NCI-H1436 treated with DMSO at 0.1 percent for 48 hours (cell line): ENCODE measurements at places on chromosomes 4 and X.

DNA sequence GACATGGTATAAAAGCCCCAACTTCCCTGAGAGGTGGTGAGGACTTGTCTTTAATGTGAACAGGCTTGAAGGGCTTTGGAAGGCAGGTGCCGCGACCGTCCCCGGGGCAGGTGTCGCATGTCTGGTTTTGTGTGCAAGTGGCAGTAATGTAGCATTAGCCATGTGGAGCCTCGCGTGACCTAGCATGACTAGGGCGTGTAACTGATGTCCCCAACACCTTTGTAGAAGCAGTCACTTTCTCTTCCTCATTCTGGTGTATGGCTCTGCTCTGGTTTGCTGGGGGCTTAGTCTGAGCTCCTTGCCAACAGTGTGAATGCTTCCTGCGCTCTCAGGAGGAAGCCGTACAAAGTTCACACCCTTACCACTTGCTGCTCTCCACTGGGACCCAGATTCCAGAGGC is 145.7 kb downstream of the AMMECR1 start:
- no peak for DNase-seq

DNA sequence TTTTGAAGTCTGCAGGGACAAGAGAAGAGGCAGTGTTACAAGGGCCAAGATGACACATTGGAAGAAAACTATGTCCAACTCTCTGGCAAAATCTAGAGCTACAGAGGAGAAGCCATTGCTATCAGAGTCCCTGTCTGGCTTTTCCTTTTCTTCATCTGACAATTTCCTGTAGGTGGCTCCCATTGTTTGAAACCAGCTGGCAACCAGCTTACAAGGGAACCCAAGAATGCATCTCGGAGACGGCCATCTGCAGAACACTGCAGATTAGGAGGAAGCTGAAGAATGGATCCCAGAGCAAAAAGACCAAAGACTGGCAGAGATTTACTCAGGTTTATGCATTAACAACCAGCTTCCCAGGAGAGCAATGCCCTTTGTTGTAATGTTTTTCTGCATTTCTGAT is 216.2 kb upstream of the CTSO start:
- DNase-seq = no peak

GRCh38 chrX:107894038-107894437 is 68.4 kb downstream of the MID2 start:
- no peak for DNase-seq

- DNase-seq = no peak
Measured at GRCh38 chr4:168551211-168551610, 54.4 kb downstream of the PALLD start.

DNA sequence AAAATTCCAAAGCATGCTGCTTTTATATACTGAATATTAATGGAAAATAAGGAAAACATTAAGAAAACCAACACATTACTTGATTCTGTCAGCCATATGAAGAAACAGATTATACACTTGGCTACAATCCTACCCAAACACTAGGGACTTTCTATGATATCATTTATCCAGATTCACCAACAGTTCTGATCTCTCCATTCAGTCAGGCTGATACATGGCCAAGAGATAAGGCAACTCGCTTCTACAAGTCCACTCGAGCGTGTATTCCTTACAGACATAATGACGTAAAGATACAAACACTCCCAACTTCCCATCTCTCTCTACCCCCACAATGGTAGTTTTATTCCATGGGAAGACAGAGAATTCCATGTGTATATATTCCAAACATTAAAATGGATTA is 44.5 kb downstream of the NEK1 start:
- DNase-seq = no peak

- no peak for DNase-seq
Measured at GRCh38 chr4:145937971-145938611, 532 bp downstream of the ZNF827 start.

- no peak for DNase-seq
Measured at GRCh38 chr4:162699629-162700028, 467.1 kb downstream of the NAF1 start.

GRCh38 chr4:54660591-54660990 is 2.8 kb downstream of the KIT start:
- no peak for DNase-seq

- no peak for DNase-seq
Measured at GRCh38 chr4:135325264-135325663, 1123.7 kb upstream of the PABPC4L start.

- no peak for DNase-seq
Measured at GRCh38 chr4:112284662-112285411, 867 bp downstream of the TIFA start.

DNA sequence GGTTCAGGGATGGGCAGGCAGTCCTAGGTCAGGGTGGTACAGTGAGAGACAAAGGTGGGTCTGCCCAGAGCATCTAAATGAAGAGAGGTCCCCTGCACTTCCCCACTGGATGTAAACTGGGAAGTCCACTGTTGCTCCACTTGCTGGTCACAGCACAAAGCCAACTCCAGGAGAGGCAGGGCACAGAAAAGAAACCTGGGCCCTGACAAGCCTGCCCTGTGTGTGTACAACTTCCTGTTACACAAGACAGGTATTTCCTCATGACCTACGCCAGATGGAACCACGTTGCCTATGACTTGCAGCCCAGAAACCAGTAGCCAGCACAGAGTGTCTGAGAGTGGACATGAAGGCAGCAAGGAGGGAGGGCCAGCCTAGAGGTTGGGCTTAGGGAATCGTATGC is 161.8 kb downstream of the SH3KBP1 start:
- DNase-seq = no peak

DNA sequence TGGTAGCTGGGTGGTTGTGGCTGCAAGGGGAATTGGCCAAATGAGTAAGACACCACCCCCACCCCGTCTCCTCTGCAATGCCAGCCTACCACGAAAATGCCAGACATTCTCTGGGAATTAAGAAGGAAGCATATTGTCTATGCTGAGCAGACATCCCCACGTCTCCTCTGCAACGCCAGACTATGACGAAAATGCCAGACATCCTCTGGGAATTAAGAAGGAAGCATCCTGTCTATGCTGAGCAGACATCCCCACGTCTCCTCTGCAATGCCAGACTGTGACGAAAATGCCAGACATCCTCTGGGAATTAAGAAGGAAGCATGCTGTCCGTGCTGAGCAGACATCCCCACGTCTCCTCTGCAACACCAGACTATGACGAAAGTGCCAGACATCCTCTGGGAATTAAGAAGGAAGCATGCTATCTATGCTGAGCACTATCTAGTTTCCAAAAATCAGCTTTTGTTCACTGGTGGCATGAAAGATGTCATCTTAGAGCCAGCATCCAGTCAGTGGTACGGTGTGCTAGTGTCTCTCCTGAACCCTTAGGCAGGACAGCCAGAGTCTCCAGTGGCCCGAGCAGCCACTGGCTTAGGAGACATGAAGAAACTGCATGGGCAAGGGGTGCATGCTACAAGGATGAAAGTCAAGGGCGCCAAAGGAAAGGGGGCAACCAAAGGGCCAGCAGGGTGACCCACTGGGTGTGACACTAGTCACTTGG is 339.8 kb upstream of the FRG1 start:
- no peak for DNase-seq

GRCh38 chr4:70158576-70158975 is 4.5 kb downstream of the PRR27 start:
- no peak for DNase-seq

- DNase-seq = no peak
Measured at GRCh38 chr4:134708616-134709015, 507.0 kb upstream of the PABPC4L start.

GRCh38 chr4:182969651-182970279 is 52.6 kb upstream of the DCTD start:
- no peak for DNase-seq

DNA sequence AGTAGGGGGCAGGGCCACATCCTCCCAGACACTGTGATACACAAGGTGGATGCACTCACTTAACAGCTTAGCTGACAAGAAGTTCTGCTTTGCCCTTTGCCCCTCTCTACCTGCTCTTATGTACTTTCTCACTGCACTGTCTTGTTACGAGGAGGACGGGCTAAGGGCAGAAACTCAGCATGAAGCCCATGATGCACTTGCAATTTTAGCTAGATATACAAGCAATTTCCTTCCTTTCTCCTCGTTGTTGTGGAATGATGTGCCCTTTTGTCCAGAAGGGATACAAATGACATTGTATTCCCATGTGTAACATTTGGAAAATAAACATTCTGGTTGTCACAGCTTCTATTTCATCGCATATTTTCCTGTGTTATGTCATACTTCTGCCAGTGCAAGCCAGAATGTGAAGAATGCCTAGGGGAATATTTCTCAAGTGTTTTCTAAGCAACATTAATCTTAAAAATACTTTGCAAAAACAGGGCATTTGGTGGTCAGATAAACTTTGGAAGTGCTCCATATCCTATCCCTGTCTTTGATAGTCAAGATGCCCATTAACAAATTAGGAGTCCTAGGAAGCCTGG is 47.2 kb downstream of the MAOA start:
- DNase-seq = no peak

GRCh38 chr4:67055319-67055718 is 490.0 kb downstream of the CENPC start:
- no peak for DNase-seq

- no peak for DNase-seq
Measured at GRCh38 chr4:14299166-14299565, 671.6 kb upstream of the BOD1L1 start.

DNA sequence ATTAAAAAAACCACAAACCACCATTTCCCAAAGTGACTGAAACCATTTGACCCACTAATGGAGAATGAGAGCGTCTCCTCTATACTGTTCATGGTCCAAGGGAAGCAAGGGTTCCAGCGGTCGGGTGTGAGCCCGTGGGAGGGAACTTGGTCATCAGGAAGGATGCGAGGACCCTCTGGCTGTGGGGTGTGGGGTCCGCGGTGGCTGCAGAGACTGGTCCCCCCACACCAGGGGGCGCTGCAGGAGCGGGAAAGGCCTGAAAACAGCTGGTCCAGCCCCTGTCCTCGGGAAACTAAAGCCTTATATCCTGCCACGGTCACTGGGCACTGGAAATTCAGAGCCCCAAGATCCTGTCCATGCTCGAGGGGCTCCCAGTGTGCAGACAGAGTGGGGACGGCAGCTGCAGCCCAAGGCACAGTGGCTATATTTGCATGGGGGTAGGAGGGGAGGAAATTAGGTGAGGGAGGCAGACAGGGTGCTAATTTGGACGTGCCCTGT is 4.3 kb downstream of the BLOC1S4 start:
- no peak for DNase-seq

GRCh38 chr4:8274765-8275547 is 5.4 kb downstream of the HTRA3 start:
- no peak for DNase-seq

DNA sequence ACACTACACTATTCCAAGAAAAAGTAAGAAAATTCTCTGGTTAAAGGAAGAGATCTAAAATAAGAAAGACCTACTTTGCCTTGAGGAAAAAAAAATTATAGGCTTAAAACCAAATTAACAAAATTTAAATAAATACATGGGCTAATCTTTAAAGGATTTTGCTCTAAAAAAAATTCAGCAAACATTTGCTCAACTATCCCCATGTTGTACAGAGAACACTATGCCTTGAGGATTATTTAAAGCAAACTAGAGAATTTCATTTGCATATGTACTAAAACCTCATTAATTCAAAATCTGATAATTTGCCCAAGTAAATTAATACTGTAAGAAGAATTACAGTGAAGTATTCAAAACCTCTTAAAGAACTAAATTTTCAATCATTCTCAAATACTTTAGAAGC is 71.6 kb upstream of the KCNIP4 start:
- DNase-seq = no peak

GRCh38 chrX:119252716-119253115 is 16.6 kb downstream of the PGRMC1 start:
- no peak for DNase-seq

GRCh38 chr4:27066591-27066990 is 205.9 kb downstream of the STIM2 start:
- DNase-seq = no peak

- DNase-seq = no peak
Measured at GRCh38 chr4:17778431-17778830, 3.0 kb downstream of the FAM184B start.

GRCh38 chr4:181258569-181258968 is 984.6 kb upstream of the TENM3 start:
- peak; percentile 35 for DNase-seq

- DNase-seq = no peak
Measured at GRCh38 chr4:116391020-116391419, 694.4 kb downstream of the TRAM1L1 start.

DNA sequence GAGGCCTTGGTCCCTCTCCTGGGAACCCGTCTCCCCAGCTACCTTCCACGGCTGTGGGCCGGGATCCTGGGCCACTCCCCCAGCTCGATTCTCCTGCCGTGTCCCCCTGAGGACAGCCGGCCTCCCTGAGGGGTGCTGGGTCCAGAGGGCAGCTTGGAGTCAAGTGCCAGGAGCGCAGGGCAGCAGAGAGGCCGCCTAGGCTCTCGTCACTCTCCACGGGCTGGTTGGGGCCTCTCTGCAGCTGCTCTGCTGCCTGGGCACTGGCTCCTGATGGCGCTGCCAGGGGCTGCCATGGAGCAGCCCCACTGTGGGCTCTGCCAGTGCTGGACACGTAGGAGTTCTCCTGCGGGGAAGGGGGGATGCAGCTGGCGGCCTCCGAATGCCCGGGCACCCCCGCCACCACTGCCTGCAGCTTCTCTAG is 6.7 kb downstream of the IRAK1 start:
- DNase-seq = no peak

GRCh38 chr4:184441461-184442313 is 32.7 kb downstream of the IRF2 start:
- DNase-seq = no peak

GRCh38 chrX:24547961-24548360 is 82.9 kb downstream of the PDK3 start:
- DNase-seq = no peak

- DNase-seq = no peak
Measured at GRCh38 chrX:18871161-18871890, 112.6 kb downstream of the PHKA2 start.

DNA sequence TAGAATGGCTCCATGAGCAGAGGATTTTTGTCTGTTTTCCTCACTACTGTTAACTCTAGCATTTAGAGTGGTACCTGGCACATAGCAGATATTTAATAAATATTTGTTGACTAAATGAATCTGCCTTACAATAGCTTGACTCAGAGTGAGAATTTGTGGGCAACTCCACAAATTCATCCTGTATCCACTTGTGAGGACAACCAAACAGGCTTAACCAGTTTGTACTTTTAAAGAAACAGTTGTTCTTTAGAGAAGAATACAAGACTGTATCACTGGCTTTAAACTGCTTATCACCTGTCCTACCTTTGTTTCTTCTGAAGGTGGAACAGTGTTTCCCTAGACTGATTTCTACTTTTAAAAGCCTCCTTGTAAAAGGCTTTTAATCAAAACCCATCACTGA is 141.3 kb upstream of the SH3RF1 start:
- DNase-seq = no peak

GRCh38 chrX:17634542-17635207 is 102.6 kb upstream of the SCML1 start:
- DNase-seq = no peak
